ENCODE measurements at places on chromosomes 5 and 9. TPM values are rescaled to one million over a fixed set of nuclear protein-coding genes. Genes with fewer than 3 reads are reported as not detected.

The DOLPP1 gene
- 16.4 TPM for total RNA-seq

- no peak for DNase-seq
These were observed 44.0 kb downstream of the IRF1 start for GRCh38 chr5:132446621-132447020.

DNA sequence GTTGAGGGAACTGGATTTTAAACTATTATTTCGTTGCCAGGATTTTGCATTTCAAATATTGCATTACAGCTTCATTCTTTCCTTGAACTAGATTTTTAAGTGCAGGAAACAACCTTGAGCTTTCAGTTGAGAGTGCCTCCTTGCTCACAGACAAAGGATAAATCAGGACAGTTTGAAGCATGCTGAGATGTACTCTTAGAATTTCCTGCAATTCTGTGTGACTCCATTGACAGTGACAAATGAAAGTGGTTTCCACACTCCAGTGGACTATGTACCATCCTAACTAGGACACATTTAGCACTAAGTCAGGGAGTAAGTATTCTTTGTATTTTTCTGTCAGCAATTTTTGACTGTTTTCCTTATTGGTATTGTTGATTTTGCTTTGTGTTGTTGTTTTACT is 100.0 kb upstream of the PLCXD3 start:
- DNase-seq = no peak

DNA sequence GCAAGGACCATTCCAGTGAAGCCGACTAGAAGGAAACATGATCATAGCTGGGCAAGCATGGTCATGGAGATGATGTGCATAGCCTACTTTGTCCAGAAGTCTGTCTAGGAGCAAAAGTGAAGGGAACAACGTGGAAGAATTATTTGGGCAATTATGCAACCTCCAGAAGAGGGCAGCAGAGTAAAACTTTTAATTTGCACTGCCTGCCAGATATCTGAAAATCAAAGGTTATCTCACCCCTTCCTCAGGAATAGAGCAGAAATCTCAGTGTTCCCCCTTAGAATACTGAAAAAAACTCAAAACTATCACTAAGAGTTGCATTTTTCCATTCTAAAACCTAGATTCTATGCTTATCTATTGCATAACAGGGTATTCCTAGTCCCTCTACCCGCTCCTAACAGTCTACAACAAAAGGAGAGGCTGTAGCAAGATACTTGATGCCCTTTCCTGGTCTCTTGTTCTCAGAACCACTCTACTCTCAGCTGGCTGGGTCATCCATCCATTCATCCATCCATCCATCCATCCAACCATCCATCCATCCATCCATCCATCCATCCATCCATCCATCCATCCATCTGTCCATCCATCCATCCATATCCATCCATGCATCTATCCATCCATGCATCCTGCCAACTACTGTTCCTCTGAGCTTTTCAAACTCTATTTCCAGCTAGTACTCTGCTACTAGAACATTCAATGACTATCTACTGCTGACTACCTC is 8.4 kb upstream of the SETD9 start:
- DNase-seq = peak; percentile 36

- no peak for DNase-seq
These were observed 445.4 kb upstream of the RGMB start for GRCh38 chr5:98328015-98328414.

GRCh38 chr9:93587284-93587650 is 10.9 kb downstream of the PHF2 start:
- DNase-seq = no peak
